Stimulated activated CD8-positive, alpha-beta memory T cell treated with anti-CD3 and anti-CD28 coated beads, Interleukin-15, amount 100 ng/mL, for 4 hours (primary cell): ENCODE measurements at places on chromosomes 1 and 21.

DNA sequence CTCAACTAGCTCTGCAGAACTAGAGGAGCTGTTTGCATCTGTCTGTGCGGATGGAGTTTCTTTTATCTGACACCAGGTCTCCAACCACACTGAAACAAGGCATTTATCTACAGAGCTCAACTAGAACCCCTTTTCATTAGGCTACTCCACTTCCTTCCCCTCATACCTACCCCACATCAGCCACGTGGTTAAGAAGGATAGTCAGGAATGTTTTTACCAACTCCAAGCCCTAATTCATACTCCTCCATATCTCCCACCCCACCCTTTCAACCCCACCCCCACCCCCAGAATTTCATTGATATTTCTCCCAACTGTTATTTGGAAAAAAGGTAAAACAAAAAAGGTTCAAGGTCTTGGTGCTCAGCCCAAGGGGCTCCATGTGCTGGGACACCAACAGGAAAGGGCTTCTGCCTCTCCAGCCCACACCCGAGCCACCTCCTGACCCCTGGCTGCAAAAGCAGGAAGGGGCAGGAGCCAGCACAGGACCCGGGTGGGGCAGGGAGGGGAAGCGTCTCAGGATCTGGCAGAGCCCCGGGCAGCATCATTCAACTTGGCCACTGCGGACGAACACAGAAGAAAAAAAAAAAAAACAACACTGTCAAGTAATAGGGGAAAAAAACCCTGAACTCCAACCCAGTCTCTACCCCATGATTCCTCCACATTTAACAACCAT is 7.0 kb downstream of the ENSA start:
- DNase-seq = no peak

GRCh38 chr1:53896635-53897229 is 2.7 kb downstream of the DIO1 start:
- no peak for DNase-seq

GRCh38 chr1:42177541-42177981 is 13.0 kb upstream of the GUCA2A start:
- DNase-seq = no peak

DNA sequence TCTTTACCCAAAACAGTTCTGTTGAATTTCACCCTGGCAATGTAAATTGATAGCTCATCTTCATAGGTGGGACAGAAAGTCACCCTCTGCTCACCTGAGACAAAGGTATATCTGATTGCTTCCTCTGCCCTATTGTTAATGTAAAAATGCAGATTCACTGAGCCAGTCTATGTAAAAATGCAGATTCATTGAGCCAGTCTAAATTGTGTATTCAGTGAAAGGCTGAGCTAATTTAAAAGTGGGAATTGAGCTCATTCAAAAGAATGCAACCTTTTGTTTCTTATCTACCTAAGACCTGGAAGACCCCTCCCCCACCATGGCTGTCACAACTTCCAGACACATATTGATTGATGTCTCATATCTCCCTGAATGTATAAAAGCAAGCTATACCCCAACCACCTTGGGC is 4.8 kb upstream of the MYSM1 start:
- no peak for DNase-seq
